ENCODE measurements at places on chromosomes 4 and X.

- DNase-seq, result no peak
Observed at GRCh38 chr4:38678078-38678477, 14.1 kb downstream of the KLF3 start.

- DNase-seq, result no peak
Observed at GRCh38 chr4:28092610-28093009, 1232.0 kb downstream of the STIM2 start.

- DNase-seq, result no peak
Observed at GRCh38 chr4:38069271-38069760, 109.1 kb downstream of the PTTG2 start.

GRCh38 chr4:88939697-88940096 is 117.3 kb downstream of the FAM13A start:
- DNase-seq, result no peak

GRCh38 chrX:126065901-126066660 is 100.0 kb downstream of the DCAF12L2 start:
- DNase-seq, result no peak

DNA sequence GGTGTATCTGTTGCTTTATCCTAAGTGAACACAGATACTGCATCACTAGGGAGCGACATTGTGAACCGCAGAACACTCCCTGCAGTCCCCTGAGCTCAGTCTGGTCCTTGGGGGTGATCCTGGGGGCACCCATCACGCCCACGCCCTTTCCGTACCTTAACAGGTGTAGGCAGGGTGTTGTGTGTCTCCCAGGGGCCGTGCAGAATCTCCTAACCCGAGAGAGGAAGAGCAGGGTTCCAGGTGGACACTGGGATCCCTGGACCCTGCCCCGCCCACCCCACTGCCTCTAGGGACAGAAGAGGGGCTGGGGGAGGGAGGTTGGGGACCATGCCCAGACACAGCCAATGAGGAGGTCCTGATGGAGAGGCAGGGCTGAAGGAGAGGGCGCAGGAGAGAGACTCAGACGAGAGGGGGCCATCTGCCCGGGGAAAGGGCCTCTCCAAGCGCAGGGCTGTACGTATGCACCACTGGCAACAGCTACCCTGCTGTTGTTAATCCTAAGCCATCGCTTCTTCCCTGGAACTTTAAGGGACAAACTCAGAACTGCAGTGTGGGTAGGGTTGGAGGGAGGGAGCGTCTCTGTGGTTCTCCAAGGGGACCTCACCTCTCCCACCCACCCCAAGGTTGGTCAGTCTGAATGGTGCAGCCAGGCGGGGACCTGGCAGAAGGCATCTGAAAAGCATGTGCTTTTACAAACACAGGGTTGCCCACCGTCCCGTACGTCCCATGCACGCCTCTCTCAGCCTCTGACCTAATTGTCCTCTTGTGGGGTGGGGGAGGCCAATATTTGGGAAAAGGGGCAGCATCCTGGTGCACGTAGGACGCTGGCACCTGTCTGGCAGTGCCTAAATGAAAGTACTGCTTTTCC is 2.5 kb downstream of the P2RY8 start:
- no peak for DNase-seq

DNA sequence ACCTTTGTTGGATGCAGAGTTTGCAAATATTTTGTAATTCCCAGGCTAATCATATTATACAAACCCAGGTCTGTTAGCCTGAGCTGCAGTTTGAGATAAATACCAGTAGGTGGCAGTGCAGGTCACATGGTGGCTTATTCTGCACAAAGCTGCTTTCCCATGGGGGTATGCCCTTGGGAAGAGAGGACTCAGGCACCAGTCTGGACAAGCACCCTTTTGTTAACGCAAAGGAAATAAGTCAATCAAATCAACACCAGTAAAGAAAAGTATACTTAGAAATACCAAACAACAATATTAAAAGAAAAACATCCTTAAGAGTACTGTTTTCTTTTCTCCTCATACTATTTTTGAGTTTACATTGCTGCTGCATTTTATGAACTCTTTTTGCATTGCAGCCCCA is 389.0 kb upstream of the ZFP42 start:
- no peak for DNase-seq

DNA sequence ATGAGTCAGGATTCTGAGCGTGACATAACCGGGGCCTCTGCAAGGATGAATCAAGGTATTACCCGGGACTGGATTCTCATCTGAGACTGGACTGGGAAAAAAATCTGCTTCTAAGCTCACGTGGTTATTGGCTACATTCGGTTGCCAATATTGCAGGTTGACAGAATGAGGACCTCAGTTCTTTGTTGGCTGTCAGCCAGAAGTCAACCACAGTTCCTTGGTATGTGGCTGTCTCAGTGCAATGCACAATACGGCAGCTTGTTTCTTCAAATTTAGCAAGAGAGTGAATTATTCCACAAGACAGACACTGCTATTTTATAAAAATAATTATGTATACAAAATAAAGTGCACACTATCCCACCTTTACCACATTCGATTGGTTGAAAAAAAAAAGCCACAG is 424.2 kb downstream of the KLHL4 start:
- no peak for DNase-seq

DNA sequence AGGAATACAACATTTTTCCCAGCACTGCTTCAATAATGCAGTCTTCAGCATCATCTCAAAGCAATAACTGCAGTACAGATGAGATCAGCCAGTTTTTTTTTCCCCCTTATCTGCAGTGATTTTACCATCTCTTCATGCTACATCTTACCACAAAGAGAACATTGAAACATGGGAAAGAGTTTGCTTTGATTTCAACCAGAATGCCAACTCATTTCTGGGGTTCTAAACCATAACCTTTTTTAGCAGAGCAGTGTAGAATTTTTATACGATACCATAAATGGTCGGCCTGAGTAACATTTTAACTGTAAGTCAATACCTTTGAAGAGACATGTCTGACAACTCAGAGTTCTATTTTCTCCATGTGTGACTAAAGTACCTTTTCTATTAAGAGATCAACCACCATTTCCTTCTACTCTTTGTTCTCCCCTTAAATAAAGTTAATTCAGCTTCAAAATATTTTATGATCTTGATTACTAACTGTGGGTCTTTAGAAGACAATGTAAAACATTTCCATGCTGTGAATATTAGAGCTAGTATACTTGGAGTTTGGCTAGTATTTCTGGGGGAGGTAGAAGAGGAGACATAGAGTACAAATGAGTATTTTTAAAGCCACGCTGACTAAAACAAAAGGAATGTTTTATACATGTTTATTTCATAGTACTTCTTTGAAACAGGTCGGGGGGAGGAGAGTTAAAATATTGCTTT is 69.1 kb downstream of the TET2 start:
- no peak for DNase-seq

DNA sequence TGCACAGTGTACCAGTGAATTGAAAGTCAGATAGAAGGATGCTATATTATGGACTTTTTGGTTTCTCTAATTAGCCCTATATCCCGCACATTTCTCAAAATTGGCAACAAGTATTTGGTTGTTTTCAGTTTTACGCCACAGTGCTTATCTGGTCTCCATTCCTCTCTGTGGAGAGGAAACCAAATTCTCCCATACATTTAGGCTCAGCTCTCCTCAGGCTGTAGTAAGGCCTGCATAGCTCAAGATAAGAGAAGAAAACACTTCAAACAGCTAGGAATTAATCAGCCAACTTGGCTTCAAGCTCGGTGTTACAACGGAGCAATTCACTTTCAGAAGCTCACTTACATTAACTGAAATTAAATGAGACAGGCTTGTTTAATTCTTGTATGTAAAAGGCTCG is 263.2 kb downstream of the PDHA2 start:
- no peak for DNase-seq

DNA sequence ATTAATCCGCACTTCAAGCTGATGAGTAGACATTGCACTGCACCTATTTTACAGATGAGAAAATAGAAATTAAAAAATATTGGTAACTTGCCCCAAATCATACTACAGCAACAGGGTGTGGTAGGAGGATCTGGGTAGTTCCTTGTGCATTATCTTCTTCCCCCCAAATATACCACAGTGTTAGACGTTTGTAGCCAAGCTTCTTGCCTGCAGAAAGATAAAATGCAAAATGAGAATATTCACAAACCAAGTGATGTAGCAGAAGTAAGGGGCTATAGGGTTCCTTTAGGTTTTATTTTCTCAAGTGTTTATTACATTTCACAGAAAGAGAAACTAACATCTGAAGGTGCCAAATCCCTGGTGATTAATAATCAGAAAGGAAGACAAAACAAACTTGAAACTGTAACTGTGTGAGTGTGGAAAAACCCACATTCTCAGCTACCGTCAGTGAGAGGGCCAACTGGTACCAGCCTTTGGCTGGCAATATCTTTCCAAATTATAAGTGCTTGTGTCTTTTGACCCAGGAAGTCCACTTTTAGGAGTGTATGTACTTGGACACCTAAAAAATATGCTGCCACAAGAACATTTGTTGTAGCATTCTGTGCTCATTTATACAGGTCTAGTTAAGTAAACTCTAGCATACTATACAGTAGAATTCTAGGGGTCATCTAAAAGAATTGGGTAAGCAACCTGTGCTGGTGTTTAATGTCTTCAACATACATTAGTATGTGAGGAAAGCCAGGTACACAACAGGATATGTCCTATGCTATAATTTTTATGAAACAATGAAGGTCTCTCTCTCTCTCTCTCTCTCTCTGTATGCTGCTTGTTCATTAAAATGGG is 6.7 kb upstream of the CD38 start:
- DNase-seq, result no peak

GRCh38 chr4:155271557-155271956 is 63.1 kb downstream of the NPY2R start:
- no peak for DNase-seq

- DNase-seq, result no peak
Observed at GRCh38 chrX:24480400-24480865, 15.3 kb downstream of the PDK3 start.

DNA sequence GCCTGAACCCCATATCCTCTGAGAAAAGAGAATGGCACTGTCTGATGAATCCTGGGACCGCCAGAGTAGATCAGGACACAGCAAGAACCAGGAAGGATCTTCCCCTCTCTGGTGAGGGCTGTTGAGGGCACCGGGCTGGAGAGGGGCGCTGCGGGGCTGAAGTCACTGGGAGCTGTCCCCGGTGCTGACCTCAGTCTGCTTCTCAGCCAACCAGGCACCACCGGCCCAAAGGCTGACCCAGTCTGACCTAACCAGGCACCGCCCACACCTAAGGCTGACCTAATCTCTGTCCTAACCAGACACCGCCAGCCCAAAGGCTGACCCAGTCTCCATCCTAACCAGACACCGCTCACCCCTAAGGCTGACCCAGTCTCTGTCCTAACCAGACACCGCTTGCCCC is 82.8 kb downstream of the CPZ start:
- no peak for DNase-seq

- DNase-seq, result no peak
Observed at GRCh38 chrX:120561634-120562568, 1.1 kb upstream of the CUL4B start.

GRCh38 chr4:142396279-142396678 is 449.8 kb downstream of the INPP4B start:
- DNase-seq, result no peak

DNA sequence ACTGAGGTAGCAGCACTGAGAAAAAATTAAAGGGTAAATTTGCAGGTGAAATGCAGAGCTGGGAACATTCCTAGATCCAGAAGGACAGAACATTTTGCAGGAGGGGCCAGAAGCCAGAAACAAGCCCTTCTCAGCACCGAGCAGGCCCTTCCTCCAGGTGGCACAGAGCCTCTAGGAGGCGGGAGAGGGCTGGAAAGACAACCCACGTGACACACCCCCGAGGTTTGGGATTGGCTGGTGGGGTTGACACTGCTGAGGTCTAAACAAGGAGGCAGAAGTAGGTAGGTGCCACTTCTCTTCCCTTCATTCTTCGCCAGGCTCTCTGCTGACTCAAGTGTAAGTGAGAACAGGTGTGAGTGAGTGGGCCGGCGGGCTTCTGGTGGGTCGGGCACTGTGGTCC is at the start of gene PAGE4:
Gene PAGE4, plus strand, starts transcription at position 288 of the 400 bp plus-strand sequence. CDS start 1,126 bp downstream, outside the sequence.
- no peak for DNase-seq

GRCh38 chr4:130545596-130545995 is 1449.6 kb downstream of the C4orf33 start:
- no peak for DNase-seq

Data from C1 segment of cervical spinal cord (tissue), 14 donors.